ENCODE measurements at places on chromosomes 1 and 21.

DNA sequence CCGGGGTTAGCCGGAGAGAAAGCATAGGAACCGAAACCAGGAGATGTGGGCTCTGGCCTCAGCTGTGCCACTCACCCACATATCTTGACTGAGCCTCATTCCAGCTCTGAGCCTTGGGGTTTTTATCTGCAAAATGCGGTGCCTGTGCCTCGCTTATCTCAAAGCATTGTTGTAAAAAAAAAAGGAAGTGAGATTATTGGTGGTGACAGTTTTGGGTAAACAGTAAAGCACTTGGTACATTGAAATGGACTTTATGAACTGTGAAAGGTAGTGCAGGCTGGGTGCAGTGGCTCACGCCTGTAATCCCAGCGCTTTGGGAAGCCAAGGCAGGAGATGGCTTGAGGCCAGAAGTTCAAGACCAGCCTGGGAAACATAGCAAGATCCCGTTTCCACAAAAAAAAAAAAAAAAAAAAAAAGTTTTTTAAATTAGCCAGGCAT lies 3.8 kb downstream of the PTAFR start:
- DNase-seq: peak; percentile 93

DNA sequence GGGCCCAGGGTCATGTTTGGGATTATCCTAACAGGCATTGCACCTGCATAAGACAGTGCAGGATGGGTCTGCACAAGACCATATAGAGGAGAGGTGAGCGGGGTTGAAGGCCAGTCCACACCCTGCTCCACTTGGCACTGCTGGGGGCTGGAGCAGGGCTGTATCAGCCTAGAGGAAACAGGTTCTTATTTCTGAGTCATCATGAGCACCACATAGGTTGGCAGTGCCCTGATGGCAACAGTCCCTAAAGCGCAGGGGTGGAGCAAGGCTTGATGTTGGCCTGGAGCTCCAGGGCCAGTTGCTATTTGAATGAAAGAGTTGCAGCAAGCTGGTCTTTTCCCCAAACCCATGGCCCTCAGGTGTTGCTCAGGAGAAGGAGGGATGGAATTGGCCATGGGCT lies 29.8 kb upstream of the BMP8B start:
- no peak for DNase-seq

- peak; percentile 41 for DNase-seq
These were observed 39.2 kb downstream of the NSL1 start for GRCh38 chr1:212752252-212752933.

- DNase-seq: no peak
These were observed 34.2 kb downstream of the CAMTA1 start for GRCh38 chr1:6819246-6820040.

DNA sequence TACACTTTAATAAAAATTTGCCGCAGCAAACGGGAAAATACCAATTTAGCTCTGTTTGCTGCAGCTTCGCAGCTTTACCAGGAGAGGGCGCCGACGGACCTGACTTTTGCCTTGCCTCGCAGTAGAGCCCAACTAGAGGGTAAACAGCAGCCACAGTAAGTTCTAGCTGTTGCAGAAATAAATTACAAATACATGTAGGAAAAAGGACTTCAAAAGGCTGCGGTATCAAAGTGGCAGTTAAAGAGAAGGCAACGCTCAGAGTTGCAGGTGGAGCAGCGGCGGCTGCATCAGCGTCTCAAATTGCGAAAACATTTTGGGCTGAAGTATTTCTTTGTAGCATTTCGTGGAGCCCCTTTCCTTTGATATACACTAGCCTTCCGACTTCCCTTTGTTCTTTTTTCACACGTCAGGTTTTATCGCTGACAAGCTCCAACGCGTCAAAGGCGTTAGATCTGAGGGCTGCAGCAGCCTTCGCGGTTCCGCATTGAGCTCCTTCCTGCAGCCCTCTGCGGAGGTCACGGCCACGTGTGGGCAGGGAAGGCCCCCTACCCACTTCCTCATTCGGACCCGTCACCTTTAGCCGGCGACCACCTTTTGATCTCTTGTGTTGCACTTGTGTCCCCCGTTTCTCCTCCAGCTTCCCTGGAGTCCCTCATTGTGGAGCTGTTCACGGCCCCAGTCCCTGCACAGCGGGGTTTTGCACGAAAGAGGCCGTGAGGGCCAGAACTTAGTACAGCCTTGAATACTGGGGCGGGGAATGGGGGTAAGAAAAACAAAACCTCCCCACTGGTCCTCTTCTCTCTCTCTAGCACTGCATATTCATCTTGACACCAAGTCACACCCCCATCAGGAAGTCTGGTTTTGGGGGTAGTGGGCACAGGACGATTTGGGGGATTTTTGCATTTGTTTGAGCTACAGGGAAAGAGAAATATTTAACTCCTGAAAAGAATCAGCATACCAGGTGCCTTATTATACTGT lies 72.8 kb downstream of the S1PR1 start:
- peak; percentile 70 for DNase-seq

- DNase-seq: no peak
These were observed 5.8 kb upstream of the EPHA8 start for GRCh38 chr1:22557341-22557950.

- DNase-seq: no peak
These were observed 31.7 kb downstream of the OR13G1 start for GRCh38 chr1:247647864-247648263.

Data from KBM-7 (cell line).